ENCODE measurements at places on chromosomes 3 and 15. TPM values are rescaled to one million over a fixed set of nuclear protein-coding genes. Genes with fewer than 3 reads are reported as not detected.

The CHL1 gene
- total RNA-seq = 5.5 TPM

- no peak for DNase-seq
Measured at GRCh38 chr3:127715532-127715931, 42.8 kb downstream of the ABTB1 start.

GRCh38 chr3:193688834-193689714, 96.1 kb downstream of the OPA1 start:
- no peak for DNase-seq

DNA sequence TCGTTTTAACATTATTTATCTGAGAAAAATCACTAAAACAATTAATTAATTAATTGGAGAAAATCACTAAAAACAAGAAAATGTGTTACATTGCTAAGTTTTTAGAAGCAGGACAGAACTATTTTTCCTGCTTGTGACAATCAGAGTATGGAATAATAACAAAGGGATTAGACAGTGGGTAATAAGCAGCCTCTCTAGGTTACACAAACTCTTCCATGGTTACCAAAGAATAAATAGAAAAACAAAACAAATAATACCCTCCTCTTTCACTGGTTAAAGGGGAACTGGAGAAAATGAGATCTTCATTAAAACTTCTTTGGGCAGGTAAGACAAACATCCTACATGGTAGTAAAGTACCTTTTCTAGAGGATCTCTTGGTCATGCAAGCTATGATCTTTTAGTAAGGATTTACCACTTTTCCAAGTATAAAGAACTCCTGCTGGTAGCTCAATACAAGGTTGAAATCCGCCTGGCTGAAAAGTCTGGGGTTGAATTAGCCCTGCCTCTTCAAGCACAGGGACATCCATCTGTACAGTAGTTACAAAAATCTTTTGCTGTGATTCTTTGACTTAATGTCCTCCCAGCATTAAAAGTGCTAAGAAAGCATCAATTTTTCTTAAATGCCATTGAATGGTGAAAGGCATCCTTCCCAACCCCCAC, 2.5 kb upstream of the PLCH1 start:
- no peak for DNase-seq

The CELF6 gene
- 3.4 TPM for total RNA-seq

DNA sequence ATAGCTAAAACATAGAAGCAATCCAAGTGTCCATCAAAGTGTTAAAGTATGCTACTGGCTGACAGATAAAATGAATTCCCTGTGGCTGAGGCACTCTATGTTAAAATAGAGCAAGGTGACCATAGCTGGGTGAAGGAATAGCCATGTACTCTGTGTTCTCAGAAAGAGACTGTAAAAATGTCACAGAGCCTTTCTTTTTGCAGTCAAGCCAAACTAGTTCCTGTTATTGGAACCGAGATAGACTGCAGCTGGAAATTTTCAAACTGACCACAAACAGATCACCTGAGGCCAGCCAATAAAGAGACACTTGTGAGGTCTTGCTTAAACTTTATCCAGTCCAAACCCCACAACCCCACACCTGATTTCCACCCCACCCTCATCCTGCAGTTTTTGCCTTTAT, 422.8 kb upstream of the NAALADL2 start:
- peak; percentile 42 for DNase-seq

DNA sequence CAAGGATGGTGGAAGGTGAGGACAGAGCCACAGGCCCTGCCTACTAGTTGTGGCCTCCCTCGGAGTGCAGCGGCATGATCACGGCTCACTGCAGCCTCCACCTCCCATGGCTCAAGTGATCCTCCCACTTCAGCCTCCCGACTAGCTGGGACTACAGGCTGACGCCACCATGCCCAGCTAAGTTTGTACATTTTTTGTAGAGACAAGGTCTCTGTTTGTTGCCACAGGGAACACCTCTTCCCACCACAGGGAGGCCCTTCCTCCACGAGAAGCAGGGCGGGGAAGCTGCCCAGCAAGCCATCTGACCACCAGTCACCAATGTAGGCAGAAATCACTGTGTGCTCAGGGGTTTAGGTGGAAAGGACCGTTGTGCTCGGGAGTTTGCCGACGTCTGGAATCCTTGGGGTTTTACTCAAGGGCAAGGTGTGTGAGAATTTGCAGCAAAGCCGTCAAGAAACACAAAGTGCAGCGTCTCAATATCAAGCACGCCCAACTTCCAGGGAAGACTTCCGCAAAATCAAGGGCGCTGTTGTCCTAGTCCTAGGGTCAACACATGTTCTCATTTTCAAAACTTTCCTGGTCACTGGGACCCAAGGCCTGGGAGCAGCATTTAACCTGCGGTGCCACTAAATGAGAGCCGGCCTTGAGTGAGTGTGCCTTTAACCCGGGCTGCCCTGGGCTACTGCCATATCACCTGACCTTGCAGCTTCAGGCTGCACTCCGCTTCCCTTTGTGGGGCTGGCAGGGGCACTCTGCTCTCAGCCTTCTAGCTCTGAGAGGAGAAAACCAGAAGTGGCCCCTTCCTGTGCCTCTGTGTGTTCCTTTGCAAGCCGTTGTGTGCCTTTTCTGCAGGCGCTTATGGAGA, 65.7 kb downstream of the SLC12A8 start:
- no peak for DNase-seq

GRCh38 chr3:58025837-58026569, 17.8 kb downstream of the FLNB start:
- no peak for DNase-seq

The GRIP2 gene
- 2.3 TPM for total RNA-seq

The CLEC3B gene
- 58.9 TPM for total RNA-seq

The CFAP161 gene
- total RNA-seq = 0.57 TPM

DNA sequence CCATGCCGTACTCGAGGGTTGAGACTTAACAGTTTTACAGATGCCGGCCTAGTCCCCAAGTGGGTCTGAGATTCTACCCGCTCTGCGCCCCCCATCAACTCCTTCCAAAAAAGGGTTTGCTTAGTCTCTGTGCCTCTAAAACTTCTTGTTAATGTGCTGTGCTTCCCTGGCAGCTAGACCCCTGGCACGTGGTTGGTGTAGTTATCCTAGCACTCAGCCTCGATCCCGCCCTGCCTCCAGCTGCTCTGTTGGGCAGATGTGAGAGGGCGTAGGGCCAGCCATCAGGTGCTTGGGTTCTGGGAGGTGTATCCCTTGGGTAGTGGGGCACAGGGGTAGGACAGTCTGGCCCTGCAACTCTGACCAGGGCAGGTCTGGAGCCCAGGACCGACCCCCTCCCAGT, 79.5 kb downstream of the FBLN2 start:
- no peak for DNase-seq

DNA sequence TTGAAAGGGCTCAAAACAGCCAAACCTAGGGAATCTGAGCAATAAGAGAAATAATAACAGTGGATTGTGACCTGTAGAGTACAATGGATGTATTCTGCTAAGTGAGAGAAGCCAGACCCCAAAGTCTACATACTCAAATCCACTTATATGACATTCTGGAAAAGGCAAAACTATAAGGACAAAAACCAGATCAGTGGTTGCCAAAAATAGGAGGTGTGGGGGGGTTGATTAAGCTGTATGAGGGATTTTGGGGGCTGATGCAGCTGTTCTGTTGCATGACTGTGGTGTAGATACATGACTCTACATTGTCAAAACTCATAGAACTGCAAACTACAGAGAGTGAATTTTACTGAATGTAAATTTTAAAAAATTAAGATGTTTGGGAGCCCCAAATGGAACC, 20.1 kb upstream of the CGNL1 start:
- DNase-seq = no peak

GRCh38 chr3:178422406-178422805, 113.8 kb upstream of the KCNMB2 start:
- DNase-seq = no peak

DNA sequence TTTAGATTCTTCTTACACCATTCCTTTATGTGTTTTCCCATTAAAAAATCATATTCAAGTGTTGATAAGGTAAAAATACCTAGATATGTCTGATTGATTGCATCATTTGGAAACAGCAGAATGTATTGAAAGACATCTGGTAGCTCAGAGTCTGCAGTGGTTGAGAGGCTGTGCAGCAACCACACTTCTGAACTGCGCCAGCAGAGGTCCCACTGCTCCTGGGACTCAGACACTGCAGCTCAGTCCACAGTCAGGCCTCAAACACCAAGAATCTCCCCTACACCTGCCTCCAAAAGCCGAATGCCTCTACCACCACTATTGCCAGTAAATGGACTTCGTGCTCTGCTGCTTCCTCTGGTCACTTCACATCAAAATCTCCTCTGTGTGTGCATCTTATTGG, 176.9 kb upstream of the LMCD1 start:
- DNase-seq = no peak

- DNase-seq = no peak
Measured at GRCh38 chr3:193560870-193561269, 6.2 kb upstream of the ATP13A4 start.

DNA sequence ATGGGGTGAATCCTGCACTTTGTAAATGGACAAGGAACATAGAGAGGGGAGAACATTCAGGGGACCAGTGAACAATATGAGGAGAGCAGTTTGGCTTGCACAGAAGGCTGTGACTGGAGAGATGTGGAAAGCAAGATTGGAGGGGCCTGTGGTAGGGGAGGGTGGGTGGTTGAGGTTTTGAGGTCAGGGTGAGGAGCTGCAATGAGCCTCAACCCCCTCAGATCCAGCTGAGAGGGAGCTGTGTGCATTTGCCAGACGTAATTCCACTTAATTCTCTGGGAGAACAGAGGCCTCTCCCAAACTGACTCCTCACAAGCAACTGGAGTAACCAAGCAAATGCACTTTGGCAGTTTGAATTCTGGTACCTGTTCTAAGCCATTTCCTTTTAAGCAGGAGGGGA, 253.1 kb upstream of the TRIM42 start:
- DNase-seq = no peak

All from ureter (tissue), 1 donor.